ENCODE measurements at places on chromosomes 2 and 18.

GRCh38 chr2:38010995-38011394, 65.0 kb downstream of the CYP1B1 start:
- peak; percentile 7 for DNase-seq

GRCh38 chr2:167783261-167784083, 463.9 kb downstream of the STK39 start:
- DNase-seq = peak; percentile 6

DNA sequence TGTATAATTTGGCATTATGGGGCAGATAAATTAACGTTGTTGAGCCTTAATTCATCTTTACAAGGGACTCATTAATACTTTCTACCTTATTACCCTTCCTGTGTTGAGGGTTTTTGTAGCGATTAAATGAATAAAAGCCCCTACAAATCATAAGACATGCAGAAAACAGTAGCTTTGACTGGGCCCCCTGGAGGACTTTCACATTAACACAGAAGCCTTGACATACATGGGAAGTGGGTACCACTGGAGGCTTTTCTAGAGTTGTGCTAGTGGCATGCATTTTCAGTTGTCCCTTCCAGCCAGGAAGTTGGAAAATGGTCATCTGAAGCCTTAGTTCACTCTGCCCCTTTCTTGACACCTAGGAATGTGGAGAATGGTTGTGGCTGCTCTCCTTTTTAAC, 30.2 kb downstream of the MTA3 start:
- DNase-seq = no peak

- no peak for DNase-seq
Observed at GRCh38 chr2:113111823-113112287, 15.5 kb upstream of the IL1RN start.

GRCh38 chr2:6694555-6694954, 171.2 kb downstream of the CMPK2 start:
- no peak for DNase-seq

- no peak for DNase-seq
Observed at GRCh38 chr2:73376681-73377080, 9.0 kb upstream of the ALMS1 start.

DNA sequence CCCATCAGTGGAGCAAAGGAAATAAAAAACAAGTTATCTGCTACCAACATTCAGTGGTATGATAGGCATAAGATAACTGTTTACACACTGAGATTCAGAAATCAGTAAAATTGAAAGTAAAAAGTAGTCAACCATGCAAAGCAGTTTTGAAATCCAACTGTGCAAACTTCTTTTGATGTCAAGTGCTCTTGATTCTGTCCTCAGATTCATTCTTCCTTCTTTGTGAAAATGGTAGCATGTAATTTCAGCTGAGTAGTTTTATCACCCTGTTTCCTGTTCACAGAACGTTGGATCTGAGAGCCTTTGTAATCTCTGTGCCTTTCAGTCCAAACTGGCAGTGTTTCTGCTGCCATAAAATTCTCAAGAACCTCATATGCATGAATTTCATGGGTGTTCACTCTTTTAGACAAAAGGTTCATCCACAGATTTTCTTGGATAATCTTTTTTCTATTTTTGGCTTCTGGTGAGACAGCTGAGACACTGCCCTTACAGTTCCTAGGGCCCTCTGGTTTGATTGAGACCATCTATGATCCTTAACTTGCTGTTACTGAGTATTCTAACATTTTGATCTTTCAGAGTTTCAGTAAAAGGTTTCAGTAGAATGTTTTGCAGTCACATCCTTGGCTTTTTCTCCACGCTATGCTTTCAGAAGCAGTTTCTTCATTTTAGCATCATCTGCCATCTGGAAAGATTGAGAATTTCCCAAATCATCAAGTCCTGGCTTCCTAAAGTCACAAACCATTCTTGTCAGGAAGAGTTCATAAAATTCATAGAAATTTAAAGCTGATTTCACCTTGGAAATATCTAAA, 272.3 kb upstream of the EPHA4 start:
- no peak for DNase-seq

- no peak for DNase-seq
Observed at GRCh38 chr2:31032475-31032874, 105.8 kb downstream of the GALNT14 start.

- DNase-seq = no peak
Observed at GRCh38 chr2:54430649-54431048, 25.5 kb upstream of the SPTBN1 start.

DNA sequence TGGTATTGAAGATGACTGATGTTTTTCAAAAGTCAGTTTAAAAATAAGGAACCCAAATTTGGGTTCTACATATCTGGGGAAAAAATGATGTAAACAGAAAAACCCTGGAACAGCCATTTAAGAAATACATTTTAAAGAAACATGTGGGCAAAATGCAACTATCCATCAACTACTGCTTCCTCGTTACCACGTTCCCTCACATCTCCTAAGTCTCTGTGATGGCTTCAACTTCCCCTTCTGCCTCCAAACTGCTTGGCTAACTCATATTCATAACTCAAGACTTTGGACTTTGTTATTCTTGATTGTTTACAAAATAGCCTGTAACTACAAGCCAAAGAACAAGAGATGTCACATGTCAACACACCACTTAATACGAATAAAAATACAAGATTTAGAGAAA, 116.3 kb downstream of the DYM start:
- DNase-seq = no peak

- peak; percentile 3 for DNase-seq
Observed at GRCh38 chr2:71618327-71619113, 165.2 kb downstream of the DYSF start.

GRCh38 chr2:163213661-163214081, 375.1 kb upstream of the KCNH7 start:
- peak; percentile 80 for DNase-seq

DNA sequence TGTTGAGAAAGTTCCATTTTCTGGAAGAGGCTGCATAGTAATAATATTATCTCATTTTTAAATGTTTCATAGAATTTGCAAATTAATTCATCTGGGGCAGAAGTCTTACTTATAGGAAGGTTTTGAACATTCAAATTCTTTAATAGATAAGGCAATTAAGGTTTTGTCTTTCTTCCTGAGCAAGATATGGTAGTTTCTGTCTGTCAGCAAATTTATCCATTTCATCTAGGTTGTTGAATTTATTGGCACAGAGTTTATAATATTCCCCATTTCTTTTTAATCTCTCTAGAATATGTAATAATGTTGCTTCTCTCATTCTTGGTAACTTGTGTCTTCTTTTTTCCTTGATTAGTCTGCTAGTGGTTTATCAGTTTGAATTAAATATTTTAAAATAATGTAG, 90.2 kb upstream of the EPB41L5 start:
- DNase-seq = no peak

DNA sequence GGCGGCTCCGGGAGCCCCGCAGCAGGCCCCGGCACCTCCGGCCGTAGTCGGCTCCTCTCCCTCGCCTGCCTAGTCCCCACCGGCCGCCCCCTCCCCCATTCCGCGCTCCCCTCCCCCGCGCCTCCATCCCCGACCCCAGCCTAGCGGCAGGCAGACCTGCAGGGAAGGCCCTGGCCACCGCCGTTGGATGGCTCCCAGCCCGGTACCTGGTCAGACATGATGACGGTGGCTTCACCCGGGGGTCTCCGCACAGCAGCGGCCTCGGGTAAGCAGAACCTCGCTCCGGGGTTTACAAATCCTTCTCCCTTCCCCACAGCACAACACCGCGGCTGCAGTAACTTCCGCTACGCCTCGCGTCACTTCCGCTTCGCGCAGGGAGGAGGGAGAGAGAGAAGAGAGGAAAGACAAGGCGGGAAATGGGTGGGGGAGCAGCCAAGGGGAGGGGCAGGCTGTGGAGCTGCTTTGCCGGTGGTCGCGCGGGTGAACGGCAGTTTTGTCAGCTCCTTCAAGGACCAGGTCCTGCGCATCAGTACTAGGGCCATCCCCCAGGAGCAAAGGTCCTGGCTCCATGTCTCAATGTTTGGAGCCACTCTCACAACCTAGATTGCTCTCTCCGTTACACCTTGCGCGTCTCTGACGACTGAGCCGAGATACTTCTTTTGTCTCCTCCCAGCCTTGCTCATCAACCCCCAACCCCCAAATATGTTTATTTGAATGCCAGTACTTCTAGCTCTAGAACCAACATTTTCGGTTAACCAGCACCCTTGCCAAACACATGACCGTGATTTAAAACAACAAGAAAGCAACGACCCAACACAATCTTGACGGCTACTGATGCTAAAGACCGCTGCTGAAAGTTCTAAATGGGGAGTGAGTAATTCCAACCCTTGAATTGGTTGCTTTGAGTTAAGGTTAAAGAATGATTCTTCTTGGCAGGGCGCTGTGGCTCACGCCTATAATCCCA, at the start of gene SUMO1:
SUMO1 (minus strand) TSS at position 364 of the 964 bp plus-strand sequence; CDS start at position 218, 146 bp downstream.
- DNase-seq = peak; percentile 86

- DNase-seq = peak; percentile 21
Observed at GRCh38 chr18:69757733-69758132, 189.9 kb downstream of the CD226 start.

DNA sequence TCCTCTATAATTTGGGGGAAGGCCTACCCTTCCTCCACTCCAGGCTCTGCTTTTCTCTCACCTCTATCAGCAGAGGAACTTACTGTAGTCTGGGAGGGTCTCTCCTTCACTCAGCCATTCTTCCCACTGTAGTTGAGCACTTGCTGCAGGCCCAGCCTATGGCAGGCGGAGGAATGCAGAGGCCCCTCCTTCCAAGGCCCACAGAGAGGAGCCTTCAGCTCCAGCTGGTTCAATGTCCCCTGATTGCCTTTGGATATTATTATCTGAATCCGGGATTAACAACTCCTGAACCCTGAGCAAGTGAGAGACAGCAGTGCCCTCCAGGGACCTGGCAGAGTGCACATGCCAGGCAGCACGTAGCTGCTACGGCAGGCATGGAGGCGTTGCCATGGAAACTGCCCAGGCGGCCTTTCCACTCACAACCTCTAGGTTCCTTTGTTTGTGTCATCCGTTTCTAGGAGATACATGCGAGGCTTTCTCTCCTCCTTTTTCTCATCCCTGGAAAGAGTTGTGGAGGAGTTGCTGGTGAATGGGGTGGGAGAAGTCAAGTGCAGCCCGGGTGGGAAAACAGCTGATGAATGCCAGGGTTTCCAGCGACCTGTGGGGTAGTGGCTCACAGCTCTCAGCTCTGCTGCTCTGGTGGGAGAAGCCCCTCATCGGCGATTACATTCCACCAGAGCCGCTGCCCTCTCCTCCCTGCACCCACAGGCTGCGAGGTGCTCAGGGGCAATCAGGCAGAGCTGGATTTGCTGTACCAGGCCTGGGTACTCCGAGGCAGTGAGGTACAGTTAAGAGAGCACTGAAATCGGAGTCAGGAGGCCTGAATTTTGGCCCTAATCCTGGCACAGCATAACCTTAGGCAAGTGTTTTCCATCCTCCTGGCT, 55.3 kb upstream of the HK2 start:
- DNase-seq = peak; percentile 59

DNA sequence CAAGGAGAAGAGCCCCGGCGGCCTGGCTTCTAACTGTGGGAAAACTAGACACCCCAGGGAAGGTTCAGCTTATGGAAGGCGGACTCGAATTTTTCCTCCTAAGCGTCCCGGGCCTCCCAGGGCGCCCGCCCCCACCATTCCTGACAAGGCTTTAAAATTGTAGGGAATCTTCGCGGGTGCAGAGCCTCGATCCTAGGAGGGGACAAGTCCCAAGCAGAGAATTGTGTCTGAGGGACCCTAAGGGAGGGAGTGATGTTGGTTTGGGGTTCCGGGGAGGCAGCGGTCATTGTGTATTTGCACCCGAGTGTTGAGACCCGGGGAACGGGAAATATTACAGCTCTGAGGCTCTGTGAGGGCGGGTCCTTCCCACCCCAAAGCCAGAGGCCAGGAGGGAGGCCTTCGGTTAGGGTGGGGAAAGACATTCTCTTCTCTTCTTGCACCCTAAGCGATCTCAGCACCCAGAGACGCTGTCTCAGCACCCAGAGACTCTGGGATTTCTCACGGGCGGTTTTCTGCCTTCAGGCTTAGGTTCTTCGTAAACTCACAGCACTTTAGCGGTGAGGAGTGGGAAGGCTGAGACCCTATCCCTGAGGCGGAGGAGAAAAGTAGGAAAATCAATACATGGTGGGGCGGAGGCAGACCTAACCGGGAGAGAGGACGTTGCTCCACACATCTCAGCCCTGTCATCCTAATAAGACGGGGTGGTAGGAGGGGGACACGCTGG, 7.6 kb downstream of the OSR1 start:
- no peak for DNase-seq

DNA sequence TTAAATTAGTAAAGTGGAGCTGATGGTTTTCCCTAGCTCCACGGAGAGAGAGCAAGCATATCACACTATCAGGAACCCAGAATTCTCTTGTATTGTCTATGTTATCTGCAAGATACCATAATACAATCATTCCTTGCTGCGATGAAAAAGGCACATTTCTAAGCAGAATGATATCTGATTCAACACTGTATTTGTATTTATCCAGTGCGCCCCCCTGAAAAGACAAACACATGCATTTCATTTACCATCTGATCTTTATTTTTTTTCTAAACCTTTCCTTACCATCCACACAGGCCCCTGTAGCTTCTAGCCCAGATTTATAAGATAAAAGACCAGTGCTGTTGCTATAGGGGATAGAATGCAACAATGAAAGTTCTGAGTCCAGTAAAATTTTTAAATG, 420.6 kb downstream of the TDRD15 start:
- no peak for DNase-seq

- peak; percentile 17 for DNase-seq
Observed at GRCh38 chr2:100057901-100058261, 84.5 kb downstream of the AFF3 start.

DNA sequence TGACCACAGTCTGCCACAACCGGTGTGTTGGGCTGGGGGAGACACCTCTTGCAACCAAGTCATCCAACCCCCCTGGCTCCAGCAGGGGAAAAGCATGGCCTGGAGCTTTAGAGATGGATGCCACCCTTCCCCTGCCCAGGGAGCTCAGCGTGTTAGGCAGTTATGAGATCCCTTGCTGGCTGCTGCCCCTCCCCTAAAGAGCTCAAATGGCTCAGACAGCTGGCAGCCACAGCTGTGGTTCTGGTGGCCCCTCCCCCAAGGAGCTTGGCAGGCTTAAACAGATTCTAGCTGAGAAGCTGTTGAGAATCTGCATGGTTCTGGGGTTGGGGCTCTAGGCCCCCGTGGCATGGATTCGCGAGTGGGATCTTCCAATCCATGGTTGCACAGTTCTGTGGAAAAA, 64.7 kb downstream of the TEX51 start:
- no peak for DNase-seq

- DNase-seq = peak; percentile 45
Observed at GRCh38 chr2:134988994-134989605, 58.1 kb downstream of the MAP3K19 start.

GRCh38 chr2:101341901-101342624, 33.6 kb upstream of the RNF149 start:
- peak; percentile 57 for DNase-seq

DNA sequence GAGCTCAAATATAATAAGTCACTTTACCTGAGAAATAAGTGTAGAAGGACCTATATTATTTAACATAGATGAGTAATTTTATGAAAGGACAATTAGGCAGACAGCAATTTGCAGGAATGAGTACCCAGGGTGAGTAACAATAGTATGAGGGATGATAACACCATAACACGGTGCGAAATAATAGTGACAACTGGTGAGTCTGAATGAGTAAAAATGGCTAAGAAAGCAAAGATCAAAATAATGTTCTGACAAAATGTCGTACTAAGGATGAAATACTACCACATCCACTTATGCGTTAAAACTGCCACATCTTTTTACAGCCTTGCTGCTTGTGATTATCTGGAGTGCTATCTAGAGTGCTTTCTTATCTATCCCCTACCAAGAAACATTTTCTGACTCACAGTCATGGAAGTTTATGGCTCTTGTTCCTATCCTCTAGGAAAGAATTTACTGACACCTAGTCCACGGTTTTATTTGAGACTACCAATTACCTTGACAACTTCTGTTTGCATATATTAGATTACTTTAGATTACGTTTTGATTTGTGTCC, 929.7 kb downstream of the LRP1B start:
- DNase-seq = peak; percentile 68

- no peak for DNase-seq
Observed at GRCh38 chr18:57826252-57826651, 23.1 kb upstream of the ATP8B1 start.

All from amniotic epithelial cell (primary cell).